Central memory CD8-positive, alpha-beta T cell (primary cell): ENCODE measurements at places on chromosomes 3 and 15.

DNA sequence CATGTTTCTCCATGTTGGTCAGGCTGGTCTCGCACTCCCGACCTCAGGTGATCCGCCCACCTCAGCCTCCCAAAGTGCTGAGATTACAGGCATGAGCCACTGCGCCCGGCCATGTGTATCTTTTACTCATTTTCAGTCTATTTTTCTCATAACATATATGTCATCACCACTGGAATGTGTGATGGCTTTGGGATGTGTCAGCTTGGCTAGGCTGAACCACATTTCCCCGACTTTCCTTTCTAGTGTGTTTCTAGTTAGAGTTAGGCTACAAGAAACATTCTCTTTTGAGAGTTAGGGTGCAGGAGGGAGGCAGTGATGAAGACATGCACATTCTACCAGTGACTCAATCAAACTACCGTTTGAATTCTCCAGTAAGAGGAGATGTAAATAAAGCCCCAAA is 444.9 kb upstream of the THBS1 start:
- DNase-seq: no peak

GRCh38 chr3:46604127-46604526 is 8.2 kb upstream of the FAM240A start:
- no peak for DNase-seq

DNA sequence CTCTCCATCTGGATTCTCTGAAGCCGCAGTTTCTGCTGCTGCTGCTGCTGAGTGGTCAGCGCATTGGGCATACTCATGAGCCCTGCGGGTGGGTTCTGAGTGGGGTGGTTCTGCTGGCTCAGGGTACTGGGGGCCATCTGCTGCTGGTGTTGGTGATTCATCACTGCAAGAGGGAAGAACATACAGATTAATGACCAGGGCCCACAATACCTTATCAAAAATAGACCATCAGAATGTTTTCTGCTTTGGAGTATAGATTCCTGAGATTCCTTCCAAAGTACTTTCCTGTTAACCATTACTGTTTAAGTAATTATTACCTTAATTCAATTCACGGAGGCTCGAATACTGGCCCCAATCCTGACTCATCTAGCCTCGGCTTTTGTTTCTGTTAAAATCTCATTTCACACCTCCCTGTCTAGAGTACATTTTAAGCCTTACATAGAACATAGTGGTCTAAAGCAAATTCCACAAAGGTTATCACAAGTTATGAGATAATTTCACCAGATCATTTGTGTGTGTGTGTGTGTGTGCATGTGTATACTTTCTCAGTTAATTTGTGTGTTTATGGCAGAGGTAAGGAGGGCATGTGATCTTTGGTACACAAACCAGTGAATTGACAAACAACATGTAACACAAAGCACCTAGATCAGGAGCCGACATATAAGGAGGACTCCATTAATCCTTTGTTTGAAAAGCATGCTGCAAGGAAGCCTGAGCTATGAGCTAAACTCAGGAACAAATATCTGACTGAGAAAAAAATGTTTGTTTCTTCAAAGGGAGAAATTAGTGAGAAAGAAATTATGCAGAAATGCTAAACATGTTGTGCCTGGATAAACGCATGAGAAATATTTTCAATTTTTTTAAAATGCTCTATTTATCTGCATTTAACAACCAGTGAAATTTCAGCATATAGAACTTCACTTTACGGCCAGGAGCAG is 68.1 kb downstream of the TM4SF4 start:
- DNase-seq: no peak

- no peak for DNase-seq
These were observed 498.1 kb downstream of the MAGI1 start for GRCh38 chr3:65540666-65541065.

DNA sequence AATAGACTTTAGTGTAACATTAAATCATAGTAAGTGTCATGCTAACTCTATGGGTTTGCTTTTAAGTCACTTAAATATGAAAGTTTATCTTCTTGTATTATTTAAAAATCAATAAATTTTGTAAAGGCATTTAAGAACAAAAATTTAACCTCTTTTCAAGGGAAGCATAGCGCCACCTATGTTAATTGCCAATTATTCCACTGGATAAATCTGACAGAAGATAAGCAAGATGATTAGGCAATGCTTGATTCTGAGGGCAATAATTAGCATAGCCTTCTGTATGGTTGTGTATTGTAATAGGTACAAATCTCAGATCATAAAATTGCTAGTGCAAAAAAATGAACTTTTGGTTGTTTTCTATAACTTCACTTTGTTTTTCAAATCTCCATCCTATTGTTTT is 560.1 kb downstream of the GRM7 start:
- no peak for DNase-seq

DNA sequence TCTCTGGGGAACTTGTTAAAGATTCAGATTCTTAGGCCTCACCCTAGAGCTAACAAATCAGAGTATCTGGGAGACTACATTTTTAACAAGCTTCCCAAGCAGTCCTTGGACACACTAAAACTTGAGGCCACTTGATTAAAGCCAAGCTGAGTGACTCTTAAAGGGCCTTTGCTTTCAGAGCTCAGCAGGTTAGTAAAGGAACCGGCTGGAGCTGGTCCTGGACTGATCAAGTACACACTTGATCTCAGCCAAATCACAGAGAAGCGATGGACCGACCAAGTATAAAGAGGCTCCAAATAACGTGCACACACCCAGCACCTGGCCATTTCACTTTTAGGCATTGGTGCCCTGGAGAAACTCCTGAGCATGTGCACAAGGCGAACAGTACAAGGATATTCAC is 12.9 kb upstream of the TM6SF1 start:
- no peak for DNase-seq

DNA sequence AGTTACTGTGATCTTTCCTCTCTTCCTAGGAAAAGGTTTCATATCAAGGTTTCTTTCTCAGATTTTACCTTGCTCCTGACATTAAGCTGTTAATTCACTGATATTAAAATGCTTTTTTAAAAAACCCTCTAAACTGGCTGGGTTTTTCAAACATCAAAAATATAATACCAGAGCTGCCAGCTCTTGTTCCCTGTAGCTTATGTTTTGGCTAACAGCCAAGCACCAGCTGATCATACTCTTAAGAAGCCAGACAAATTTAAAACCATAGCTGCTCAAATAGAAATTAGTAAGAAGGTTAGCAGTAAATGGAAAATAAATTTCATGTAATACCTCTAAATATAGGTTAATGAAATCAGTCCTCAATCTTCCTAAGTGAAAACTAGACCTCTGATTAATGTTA is 657.5 kb downstream of the GRM7 start:
- no peak for DNase-seq

- DNase-seq: no peak
These were observed 30.9 kb upstream of the ZNF609 start for GRCh38 chr15:64429448-64429847.

- DNase-seq: no peak
These were observed 17.7 kb upstream of the FEM1B start for GRCh38 chr15:68259883-68260282.

- no peak for DNase-seq
These were observed 239.2 kb downstream of the GABRG3 start for GRCh38 chr15:27210176-27210575.

GRCh38 chr15:48385031-48385830 is 54.0 kb downstream of the DUT start:
- no peak for DNase-seq

- no peak for DNase-seq
These were observed 39.7 kb downstream of the PGPEP1L start for GRCh38 chr15:98967916-98968315.

GRCh38 chr15:91311986-91312385 is 211.9 kb downstream of the SV2B start:
- no peak for DNase-seq

GRCh38 chr15:66707310-66708082 is 5.5 kb downstream of the SMAD6 start:
- DNase-seq: no peak

DNA sequence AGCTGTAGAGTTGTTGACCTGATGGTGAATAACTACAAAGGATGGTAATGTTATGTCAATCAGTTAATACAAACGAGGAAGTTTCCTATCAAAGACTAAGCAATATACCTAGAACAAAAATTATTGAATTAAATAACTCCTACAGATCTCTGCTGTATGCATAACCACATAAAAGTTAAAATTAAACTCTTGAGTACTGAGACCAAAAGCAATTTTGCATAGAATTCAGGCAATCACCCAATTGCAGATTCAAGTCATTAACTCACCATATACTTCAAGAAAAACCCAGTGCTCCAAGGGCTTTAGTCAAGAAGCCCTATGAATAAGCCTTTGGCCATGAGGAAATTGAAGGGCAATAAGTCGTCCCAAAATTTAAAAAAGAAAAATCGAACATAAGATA is 518.8 kb downstream of the MECOM start:
- no peak for DNase-seq

- no peak for DNase-seq
These were observed 16.4 kb downstream of the PXYLP1 start for GRCh38 chr3:141248064-141248463.

GRCh38 chr3:175338775-175339535 is 479.8 kb downstream of the NAALADL2 start:
- no peak for DNase-seq

DNA sequence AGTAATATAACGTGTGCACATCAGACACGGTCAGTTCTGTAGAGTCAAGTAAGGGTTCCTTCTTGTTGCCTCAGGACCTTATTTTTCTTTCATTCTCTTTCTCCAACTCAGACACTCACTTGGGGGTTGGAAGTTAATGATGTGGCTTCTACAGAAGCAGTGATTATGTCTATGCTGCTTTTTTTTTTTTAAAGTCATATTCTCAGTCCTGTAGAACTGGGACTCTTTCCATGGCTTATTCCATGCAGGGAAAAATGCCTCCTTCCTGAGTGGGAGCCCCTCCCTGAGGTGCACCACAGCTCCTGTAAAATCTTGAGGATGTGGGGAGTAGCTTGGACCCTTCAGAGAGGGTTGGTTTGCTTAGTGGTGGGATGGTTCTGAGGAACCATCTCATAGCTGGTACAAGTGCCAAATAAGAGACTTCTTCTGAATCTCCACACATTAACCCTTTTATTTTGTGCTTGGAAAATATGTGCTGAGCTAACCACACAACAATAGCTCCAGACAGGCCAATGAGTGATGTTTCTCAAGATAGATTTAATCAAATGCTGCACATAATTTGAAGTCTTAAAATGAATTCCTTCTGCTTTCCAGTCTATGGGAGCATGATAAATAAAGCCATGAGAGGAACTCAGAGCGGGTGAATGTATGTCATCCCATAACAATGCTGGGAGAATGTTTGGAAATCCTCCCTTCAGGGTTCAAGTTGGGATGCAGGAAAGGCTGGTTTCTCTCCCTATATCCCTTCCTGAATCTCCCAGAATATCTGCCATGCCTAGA is 23.3 kb upstream of the FSTL1 start:
- DNase-seq: no peak

DNA sequence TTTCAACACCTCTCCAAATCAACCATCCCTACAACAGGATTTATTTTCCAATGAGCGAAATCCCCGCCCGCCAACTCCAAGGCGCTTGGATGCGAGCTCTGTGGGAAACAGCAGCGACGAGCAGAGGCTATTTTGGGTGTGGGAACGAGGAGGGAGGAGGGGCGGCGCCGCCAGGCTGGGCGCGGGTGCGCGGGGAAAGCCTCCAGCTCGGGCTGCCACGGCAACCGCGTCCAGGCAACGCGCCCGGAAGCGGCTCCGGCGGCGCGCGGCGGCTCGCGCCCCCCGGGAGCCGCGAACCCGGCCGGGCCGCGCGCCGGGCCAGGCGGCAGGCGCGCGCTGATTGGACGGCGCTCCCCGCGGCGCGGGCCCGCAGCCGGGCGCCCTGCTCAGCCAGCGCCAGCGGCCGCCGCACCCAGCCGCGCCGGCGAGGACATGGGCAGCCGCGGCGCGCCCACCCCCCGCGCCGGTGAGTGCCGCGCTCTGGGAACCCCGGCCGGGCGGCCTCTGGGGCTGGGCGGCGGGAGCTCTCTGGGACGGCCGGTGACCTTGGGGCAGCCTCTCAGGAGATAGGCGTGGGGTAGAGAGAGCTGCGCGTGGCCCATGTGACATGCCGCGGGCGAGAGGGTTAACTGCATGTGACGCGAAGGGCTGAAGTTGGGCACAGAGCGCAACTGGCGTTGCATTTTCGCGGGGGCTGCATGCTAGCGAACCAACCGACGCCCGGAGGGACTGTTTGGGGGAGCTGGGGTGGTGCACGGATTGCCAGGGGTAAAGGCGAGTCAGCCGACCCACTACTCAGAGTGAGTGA is at the start of gene FAM81A:
FAM81A (plus strand) TSS at position 370 of the 808 bp plus-strand sequence. CDS start 20,441 bp downstream, outside the sequence.
- DNase-seq: no peak

GRCh38 chr3:71647751-71648150 is 64.2 kb upstream of the FOXP1 start:
- no peak for DNase-seq

GRCh38 chr3:14284694-14285547 is 106.3 kb downstream of the LSM3 start:
- DNase-seq: no peak

DNA sequence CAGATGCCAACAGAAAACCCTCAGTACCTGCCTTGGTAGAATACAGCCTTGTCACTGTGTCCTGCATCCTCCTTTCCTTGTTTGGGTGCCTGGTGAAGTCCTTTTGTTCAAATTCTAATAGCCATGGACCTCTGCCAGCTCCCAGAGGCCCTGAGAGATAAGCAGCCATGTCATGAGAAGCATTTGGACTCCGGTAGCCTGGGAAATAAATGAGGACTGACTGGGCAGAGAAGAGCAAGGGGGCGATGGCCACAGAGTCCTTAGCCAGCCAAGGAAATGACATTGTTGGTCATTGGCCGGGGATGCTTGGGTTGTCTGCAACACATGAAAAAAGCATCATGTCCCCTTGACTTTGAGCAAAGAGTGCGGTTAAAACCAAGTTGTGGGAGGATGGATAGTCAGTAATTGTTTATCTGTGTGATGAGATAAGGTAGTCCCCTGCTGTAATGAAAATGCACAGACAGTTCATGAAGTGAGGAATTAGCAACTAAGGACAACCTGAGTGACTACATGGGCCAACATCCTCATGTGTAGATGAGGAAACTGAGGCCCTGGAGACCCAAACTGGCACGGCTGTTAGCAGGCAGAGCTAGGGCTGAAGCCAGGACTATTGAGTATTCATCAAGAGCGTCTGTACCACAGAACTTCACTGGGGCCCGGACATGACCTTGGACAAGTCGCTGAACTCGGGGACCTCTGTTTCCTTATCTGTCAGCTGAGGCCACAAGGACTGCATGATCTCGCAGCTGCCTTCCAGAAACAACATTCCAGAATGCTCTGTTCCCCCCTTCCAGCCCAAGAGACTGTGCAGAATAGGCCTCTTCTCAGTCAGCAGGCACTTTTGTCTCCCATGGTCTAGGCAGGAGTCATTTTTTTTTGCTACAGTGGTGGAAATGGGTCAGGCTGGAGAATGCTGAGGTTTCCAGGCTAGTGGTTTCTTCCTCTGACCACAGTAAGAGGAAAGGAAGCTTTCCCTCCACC is 90.5 kb upstream of the CTDSPL start:
- no peak for DNase-seq

- no peak for DNase-seq
These were observed 10.9 kb downstream of the SEMA3G start for GRCh38 chr3:52433996-52434479.
